ENCODE measurements at places on chromosomes 13 and 19. TPM values are rescaled to one million over a fixed set of nuclear protein-coding genes. Genes with fewer than 3 reads are reported as not detected.

CBY2 gene
- total RNA-seq = not detected

ZFR2 gene
- total RNA-seq = 0.62 TPM

ZNF610 gene
- total RNA-seq = 2.8 TPM

ERICH6B gene
- total RNA-seq = not detected

SIGLEC8 gene
- total RNA-seq = not detected

PGLYRP1 gene
- total RNA-seq = 0.59 TPM

DCT gene
- total RNA-seq = 0.22 TPM
